ENCODE measurements at places on chromosomes 12 and 14.

DNA sequence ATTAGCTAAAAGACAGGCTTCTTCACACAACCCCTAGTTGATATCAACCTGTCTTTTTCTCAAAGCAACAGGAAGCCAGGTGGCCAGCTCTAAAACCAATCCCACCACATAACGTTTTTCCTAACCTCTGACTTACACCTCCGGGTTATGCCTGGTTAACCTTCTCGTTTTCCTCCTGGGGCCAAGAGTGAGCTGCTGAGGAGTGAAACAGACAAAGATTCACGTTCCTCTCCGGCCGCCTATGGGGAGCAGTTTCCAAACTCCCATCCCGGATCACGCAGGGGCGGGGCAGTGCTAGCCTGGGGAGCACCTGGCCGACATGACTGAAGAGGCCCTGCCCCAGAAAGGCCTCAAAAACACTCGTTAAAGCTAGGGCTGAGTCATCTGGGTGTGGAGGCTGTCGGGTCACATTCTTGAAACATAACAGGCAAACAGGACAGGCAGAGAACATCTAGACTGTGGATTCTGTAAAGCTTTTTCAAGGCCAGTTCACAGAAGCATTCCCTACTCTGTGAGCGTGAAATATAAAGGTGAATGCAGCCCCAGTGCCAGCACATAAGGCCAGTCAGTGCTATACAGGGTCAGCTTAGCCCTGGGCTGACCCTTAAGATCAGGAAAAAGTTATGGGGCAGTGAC, 25.9 kb upstream of the LGALS3 start:
- no peak for DNase-seq

DNA sequence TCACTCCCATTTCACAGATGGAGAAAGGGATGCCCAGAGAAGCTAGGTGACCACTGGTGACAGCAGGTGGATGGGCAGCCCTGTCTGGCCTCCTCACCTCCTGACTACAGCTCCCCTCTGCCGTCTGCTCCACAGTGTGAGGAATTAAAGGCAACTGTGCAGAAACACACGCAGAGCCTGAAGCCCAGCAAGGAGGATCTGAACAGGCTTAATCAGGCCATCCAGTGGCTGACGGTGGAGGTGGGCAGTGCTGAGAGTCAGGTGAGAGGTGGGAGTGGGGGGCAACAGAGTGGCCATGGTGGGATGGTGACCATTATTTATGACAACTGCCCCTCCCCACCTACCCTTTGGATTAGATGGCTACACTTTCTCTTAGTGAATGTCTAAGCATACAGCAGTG, 1.2 kb downstream of the KRT86 start:
- DNase-seq, result no peak

GRCh38 chr14:59483363-59483762, 845 bp downstream of the L3HYPDH start:
- DNase-seq, result no peak

GRCh38 chr12:62971769-62972525, 37.0 kb upstream of the PPM1H start:
- DNase-seq, result no peak

DNA sequence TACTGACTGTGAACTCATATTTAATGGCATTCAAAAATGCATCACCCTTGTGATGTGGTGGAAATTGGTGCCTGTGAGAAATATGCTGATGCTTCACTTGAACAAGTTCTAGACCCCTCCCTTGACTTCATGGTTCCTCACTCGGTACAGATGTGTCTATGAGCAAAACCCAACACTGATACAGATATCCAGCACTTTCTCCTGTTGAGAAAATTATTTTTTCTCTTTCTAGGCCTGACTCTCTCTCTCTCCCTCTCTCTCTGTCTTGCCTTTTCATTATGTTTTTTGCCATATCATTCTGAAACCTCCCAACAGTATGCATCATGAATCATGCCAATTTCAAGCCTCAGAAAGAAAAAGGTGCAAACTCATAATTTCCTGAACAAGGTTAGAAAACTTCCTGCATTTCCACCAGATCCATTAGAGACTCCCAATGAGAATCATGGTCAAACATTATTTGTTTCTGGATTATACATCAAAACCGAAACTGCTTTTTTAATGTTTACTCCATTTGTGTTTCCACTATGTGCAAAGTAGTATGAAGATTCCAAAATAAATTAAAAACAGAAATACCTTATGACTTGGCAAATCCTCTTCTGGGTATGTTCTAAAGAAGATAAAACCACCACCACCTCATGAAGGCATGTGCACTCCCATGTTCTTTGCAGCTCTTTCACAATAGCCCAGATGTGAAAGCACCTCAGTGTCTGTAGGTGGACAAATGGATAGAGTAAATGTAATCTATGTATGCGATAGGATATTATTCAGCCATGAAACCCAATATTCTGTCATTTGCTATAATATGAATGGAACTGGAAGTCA, 543.6 kb downstream of the TMEM121 start:
- no peak for DNase-seq

GRCh38 chr14:59362513-59362912, 102.7 kb downstream of the GPR135 start:
- DNase-seq, result no peak

- DNase-seq, result no peak
Measured at GRCh38 chr12:105317942-105318621, 12.4 kb upstream of the C12orf75 start.

GRCh38 chr12:57654042-57654441, 21.0 kb upstream of the B4GALNT1 start:
- no peak for DNase-seq

- DNase-seq, result no peak
Measured at GRCh38 chr12:53967421-53967925, 5.5 kb upstream of the HOXC11 start.

DNA sequence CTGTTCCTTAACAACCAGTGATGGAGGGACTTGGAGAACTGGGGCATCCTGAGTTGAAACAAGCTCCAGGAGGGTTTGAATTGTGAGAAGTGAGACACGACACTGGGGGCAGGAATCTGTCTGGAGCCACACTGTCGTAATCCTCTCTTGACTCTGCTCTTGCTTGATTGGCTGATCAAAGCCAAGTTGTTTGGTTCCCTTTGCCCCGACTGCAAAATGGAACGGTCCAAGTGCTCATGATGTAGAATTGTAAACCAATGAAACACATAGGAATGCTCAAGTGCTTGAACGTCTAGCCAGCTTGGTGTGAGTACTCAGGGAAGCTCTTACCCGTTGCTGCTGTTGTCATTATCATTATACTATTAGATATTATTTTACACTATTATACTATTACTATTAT, 98.1 kb downstream of the TMEM132C start:
- DNase-seq, result no peak

DNA sequence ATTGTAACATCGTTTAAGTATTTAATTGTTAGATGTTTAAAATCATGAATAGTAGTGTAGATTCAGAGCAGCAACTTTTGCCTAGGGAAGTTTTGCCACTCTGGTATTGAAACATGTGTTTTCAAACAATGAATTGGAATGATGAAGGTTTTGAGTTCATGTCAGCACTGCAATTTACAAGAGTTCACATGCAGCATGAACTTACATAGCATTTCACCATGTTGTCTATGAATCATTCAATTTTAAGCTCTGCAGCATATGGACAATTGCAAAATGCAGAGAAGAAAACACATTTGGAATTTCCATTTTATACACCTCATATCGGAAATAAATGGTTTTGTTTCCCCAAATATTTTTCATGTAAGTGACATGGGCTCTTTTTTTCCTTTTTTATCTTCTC, 170.7 kb upstream of the CDKN3 start:
- no peak for DNase-seq

GRCh38 chr14:51396222-51396815, 156.3 kb downstream of the TMX1 start:
- DNase-seq, result no peak

DNA sequence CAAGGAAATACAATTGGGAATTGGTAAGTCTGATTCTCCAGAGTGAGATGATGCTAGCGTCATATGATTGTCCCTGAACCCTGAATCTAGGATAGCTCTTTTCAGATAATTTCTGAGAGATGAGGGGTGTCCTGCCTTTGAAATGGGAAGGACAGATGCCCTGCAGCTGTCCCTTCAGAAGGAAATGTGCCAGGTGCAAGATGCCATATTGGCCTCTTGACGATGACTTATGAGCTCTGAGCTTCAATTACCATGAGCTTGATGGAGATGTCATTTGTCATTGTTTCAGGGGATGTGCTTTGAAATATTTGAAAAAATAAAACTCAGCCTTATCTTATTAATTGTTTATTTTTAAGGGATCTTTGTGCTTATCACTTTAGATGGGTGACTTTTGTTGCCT, 185.1 kb downstream of the DACT1 start:
- no peak for DNase-seq

DNA sequence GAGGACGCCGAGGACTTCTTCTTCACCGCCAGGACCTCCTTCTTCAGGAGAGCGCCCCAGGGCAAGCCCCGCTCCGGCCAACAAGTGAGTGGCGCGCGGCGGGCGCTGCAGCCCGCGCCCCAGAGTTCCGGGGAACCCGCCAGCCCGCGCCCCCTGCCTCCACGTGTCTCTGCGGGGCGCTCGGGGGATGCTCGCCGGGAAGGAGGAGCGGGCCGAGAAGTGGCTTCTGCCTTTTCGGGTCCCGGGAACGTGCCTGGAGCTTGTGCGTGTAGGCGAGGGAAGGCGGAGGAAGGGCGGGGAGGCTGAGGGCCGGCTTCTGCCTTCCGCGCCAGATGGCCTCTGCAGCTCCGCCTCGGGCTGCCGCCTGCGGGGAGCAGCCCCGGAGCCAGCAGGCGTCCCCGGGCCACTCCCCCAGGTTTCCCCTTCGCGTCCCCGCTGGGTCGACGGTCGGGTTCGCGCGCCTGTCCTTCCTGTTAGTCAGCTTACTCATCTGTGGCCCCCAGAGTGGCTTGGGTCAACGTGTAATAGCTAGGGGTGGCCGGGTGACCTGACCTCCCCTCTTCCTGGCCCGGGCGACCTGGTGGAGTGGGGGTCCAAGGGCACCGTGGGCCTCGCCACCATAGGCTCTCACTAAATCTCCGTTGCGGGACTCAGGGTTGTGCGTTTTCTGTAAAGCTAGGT, 505 bp downstream of the RASSF3 start:
- DNase-seq, result no peak

- DNase-seq, result no peak
Measured at GRCh38 chr12:103852498-103852997, 11.5 kb upstream of the NT5DC3 start.

- DNase-seq, result no peak
Measured at GRCh38 chr12:122834104-122834920, 945 bp upstream of the HIP1R start.

- no peak for DNase-seq
Measured at GRCh38 chr12:49794021-49794420, 34.2 kb downstream of the NCKAP5L start.

DNA sequence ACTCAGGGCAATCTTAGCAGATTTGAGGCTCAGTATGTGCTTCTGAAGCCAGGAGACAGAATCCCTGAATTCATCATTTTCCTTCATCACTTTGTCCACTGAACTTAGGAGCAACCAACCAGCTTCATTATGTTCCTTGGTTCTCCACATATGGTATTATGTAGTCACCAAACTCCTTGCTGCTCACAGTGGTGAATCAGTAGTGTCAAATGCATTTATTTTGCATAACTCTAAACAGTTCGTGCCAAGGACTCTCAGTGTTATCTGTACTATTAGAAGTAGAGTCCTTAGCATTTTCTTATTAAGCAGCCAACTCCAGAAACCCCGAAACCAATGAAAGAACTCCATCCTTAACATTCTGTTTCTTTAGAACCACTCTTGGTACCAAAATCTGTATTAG, 466.9 kb upstream of the RGS6 start:
- no peak for DNase-seq

DNA sequence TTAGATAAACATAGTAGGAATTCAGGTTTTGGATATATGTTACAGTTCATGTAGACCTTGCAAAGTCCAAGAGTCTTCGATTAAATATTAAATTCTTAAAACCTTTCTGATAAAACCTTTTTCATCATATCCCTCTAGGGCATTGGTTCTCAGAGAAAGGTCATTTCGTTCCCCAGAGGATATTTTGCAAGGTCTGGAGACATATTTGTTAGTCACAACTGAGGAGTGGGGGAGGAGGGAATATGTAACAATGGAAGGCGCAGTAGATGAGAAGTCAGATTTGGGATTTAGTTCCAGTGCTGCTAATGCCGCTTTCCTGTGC, 5.3 kb downstream of the TMEM253 start:
- no peak for DNase-seq

DNA sequence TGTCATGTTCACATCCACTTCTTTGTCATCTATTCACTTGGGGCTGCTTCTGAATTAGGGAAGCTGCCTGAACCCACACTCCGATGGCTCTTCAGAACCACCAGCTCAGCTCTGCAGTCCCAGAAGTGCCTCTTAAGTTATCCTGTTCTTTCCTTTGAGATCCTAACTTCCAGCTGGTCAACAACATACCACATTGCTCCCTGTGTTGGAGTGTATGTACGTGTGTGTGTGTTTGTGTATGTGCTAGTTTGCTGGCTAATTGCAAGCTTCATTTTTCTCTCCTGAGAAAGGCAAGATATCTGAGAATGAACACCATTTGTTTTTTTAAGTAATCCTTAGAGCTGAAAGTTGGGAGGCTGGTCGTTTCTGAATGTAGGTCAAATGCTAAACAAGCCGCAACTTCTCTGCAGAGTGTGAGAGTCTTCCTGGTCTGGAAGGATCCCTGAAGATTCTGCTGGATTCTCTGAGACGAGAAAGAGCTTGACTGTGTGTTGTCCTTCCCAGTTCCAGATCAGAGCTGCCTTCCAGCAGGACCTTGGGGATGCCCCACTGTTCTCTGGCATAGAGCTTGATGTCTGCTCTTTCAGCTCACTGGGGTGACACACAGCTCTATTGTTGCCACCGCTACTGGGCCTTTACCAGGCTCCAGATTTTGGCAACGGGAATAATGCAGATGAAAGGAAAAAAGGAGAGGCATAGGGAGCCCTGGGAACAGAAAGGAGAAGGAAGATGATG, 839 bp downstream of the GSG1 start:
- DNase-seq, result no peak

DNA sequence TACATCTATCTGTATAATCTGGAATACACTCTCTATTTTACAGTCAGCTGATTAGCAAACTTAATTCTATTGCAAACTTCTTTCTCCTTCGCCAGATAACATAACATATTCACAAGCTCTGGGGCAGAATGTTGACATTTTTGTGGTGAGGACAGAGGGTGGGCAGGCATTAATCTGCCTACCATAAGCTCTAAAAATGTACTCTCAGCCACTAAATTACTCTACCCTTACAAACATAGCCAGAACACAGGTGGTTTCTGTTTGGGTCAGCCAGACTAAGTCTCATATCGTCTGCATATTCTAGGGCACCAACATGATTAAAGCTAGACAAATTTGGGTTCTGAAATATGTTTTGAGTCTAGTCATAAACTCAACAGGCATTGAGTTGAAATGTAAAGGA, 90.1 kb downstream of the SLC6A15 start:
- DNase-seq, result no peak

Data from cortex of kidney (tissue), 1 donor.